Central memory CD8-positive, alpha-beta T cell (primary cell): ENCODE measurements at places on chromosomes 11 and 22.
A peak's percentile ranks its signal among the peaks of the same experiment; 100 is the strongest.

DNA sequence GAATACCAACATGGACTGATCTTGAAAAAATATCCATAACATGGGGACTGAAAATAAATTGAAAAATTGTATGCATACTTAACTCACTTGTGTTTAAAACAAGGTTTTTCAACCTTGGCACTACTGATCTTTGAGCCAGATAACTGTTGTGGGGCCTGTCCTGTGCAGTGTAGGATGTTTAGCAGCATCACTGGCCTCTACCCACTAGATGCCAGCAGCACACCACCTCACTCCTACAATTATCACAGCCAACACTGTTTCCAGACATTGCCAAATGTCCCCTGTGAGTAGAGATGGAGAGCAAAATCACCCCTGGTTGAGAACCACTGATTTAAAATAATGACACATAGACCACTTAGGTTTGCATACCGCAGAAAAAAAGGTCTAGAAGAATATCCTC, 45.0 kb upstream of the SLC1A2 start:
- peaks cover 68% of the 10 kb centered on the region for H3K27me3 ChIP-seq
- no peaks in the 10 kb centered on the region for H3K36me3 ChIP-seq
- DNase-seq = no peak
- H3K27ac ChIP-seq = no peak overlapping the region

- H3K27me3 ChIP-seq = peaks cover 54% of the 10 kb centered on the region
- no peaks in the 10 kb centered on the region for H3K4me1 ChIP-seq
- no peak overlapping the region for H3K27ac ChIP-seq
- no peak overlapping the region for H3K4me3 ChIP-seq
- DNase-seq = no peak
These were observed 11.3 kb upstream of the EFCAB6 start for GRCh38 chr22:43823353-43823908.

GRCh38 chr11:134339756-134340155, 8.0 kb downstream of the GLB1L2 start:
- H3K27ac ChIP-seq = no peak overlapping the region
- no peak for DNase-seq
- no peak overlapping the region for H3K4me3 ChIP-seq
- H3K36me3 ChIP-seq = no peaks in the 10 kb centered on the region
- no peaks in the 10 kb centered on the region for H3K4me1 ChIP-seq

- peaks cover 58% of the 10 kb centered on the region for H3K36me3 ChIP-seq
- DNase-seq = no peak
- H3K4me1 ChIP-seq = no peaks in the 10 kb centered on the region
- H3K4me3 ChIP-seq = no peak overlapping the region
- H3K27me3 ChIP-seq = no peaks in the 10 kb centered on the region
These were observed 17.2 kb downstream of the RRM1 start for GRCh38 chr11:4111834-4112233.

- H3K27ac ChIP-seq = no peak overlapping the region
- H3K4me3 ChIP-seq = no peak overlapping the region
- no peaks in the 10 kb centered on the region for H3K36me3 ChIP-seq
- no peaks in the 10 kb centered on the region for H3K4me1 ChIP-seq
- H3K27me3 ChIP-seq = peaks cover 14% of the 10 kb centered on the region
These were observed 166.0 kb downstream of the KIRREL3 start for GRCh38 chr11:126834573-126834972.

GRCh38 chr11:119472856-119473222, 49.9 kb upstream of the THY1 start:
- H3K27ac ChIP-seq = no peak overlapping the region
- no peak overlapping the region for H3K4me3 ChIP-seq
- DNase-seq = no peak
- H3K4me1 ChIP-seq = no peaks in the 10 kb centered on the region

- no peaks in the 10 kb centered on the region for H3K36me3 ChIP-seq
- no peak for DNase-seq
- H3K27ac ChIP-seq = no peak overlapping the region
These were observed 120.5 kb downstream of the TEAD1 start for GRCh38 chr11:12794576-12795230.

GRCh38 chr11:73330569-73331093, 22.6 kb downstream of the ARHGEF17 start:
- no peaks in the 10 kb centered on the region for H3K27me3 ChIP-seq
- no peaks in the 10 kb centered on the region for H3K4me1 ChIP-seq
- no peak overlapping the region for H3K27ac ChIP-seq
- H3K36me3 ChIP-seq = peaks cover 2% of the 10 kb centered on the region
- no peak overlapping the region for H3K4me3 ChIP-seq

DNA sequence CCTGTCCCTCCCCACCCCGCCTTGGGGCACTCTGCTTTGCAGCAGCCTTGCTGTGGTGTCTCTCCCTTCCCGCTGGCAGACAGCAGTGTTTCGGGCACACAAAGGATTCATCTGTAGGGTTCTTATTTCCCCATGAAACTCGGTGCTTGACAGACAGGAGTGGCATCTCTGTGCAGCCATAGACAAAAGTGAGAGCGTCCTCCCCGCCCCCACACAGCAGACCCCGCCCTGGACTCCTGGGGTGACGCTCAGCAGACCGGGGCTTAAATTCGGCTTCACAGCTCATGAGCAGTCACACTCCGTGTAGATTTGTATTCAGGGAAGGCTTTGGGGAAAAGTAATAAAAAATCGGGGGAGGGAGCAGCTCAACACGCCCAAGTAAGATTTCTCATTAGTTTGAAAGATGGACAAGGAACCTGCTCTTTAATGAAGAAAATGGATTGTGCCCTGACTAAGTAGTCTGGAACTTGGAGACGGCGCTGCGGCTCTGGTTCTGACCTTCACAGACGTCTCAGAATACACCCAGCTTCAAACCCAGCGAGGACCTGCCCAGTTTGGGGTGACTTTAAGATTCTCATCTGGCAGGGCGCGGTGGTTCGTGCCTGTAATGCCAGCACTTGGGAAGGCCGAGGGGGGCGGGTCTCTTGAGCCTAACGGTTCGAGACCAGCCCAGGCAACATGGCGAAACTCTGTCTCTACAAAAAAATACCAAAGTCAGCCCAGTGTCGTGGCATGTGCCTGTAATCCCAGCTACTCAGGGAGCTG, 136.0 kb downstream of the CACNA1I start:
- H3K4me3 ChIP-seq = no peak overlapping the region
- no peak overlapping the region for H3K27ac ChIP-seq
- H3K4me1 ChIP-seq = no peaks in the 10 kb centered on the region

DNA sequence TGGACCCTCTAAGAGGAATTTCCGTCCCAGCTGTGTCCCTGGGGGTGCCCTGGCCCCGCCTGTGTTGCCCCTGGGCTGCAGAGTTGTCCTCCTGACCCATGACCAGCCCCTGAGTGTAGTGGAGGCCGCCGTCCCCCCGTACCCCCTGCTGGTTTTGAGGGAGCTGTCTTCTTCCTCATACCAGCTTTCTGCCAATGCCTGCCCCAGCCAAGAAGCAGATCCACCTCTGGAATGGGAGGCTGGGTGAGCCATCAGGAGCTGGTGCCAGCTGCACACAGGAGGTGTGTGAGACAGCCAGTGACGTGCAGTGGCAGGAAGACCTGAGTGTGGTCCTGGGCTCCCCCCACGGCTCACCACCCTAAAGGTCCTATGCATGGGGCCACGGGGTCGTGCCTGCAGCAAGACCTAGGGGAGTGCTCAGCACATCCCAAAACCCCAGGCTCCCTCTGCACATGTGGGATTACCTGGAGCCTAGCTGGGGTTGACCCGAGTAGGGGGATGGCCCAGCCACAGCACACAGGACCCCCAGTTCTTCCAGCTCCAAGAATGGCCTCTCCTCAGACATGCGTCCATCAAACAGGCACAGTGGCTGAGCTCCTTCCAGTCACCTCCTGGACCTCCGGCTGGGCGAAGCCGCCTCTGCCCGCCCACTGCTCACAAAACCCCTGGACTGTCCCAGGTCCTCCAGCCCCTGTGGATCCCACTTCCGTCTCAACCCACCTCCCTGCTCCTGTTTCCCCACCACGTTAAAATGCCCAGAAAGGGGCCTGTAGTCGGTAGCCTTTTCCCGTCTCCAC, 647.6 kb downstream of the BRD1 start:
- H3K27me3 ChIP-seq = peaks cover 23% of the 10 kb centered on the region
- no peak for DNase-seq
- no peak overlapping the region for H3K27ac ChIP-seq
- H3K4me3 ChIP-seq = no peak overlapping the region
- no peaks in the 10 kb centered on the region for H3K4me1 ChIP-seq

DNA sequence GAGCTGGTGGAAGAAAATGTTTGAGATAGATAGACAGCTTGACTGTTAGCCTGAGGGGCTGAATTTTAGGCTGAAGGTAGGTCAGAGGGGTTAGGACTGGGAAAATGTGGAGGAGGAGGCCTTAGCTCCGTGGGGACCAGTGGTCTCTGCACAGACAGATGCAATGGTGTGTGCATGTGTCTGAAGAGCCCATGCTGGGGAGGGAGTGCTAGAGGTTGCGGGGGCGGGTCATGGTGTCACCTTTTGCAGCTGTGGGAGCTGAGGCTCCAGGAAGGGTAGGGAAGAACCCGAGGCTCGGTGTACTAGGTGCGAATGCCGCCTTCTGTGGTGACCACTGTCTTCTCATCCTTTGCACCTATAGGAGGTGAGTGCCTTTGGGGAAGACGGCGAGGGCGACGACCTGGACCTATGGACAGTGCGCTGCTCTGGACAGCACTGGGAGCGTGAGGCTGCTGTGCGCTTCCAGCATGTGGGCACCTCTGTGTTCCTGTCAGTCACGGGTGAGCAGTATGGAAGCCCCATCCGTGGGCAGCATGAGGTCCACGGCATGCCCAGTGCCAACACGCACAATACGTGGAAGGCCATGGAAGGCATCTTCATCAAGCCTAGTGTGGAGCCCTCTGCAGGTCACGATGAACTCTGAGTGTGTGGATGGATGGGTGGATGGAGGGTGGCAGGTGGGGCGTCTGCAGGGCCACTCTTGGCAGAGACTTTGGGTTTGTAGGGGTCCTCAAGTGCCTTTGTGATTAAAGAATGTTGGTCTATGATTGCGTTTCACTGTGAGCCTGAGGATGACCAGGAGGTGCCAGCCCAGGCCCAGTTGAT, 1.6 kb downstream of the SDF2L1 start:
- peak overlapping the region; percentile 72 for H3K4me3 ChIP-seq
- H3K36me3 ChIP-seq = peaks cover 22% of the 10 kb centered on the region
- peak overlapping the region; percentile 63 for H3K27ac ChIP-seq
- H3K4me1 ChIP-seq = peaks cover 31% of the 10 kb centered on the region

GRCh38 chr22:50027639-50028537, 15.3 kb upstream of the IL17REL start:
- H3K27me3 ChIP-seq = no peaks in the 10 kb centered on the region
- peaks cover 8% of the 10 kb centered on the region for H3K4me1 ChIP-seq
- no peak for DNase-seq
- peaks cover 4% of the 10 kb centered on the region for H3K36me3 ChIP-seq
- H3K27ac ChIP-seq = peak overlapping the region; percentile 70

DNA sequence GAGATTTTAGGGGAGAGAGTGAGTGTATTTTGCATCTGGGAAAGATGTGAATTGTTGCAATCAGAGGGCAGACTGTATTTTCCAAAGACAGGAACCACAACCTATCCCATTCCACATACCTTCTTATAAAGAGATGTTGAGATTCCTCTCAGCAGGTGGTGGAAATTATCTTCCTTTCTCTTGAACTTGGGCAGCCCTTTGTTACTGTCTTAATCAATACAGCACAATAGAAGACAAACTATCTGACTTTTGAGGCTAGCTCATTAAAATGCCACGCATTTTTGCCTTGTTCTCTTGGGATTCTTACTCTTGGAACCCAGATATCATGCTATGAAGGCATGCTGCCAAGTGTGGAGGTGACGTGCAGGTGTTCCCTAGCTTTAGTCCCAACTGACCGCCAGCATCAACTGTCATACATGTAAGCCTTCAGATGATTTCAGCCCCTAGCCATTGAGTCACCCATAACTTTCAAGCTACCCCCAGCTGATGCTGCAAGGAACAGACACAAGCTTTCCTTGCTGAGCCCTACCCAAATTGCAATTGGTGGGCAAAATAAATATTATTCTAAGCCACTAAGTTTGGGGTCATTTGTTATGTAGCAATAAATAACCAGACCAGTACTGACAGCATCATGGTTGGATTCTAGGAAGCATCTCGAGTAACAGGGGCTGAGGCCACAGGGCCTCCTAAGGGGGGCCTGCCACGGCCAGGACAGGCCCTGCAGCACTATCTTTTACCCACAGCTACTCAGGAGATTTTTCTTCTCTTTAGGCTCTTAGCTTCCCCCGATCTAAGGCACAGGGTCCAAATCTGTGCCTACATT, 63.0 kb downstream of the RPL27A start:
- no peaks in the 10 kb centered on the region for H3K4me1 ChIP-seq
- H3K36me3 ChIP-seq = no peaks in the 10 kb centered on the region
- no peak overlapping the region for H3K4me3 ChIP-seq
- H3K27me3 ChIP-seq = peaks cover 50% of the 10 kb centered on the region

GRCh38 chr22:20290045-20290392, 21.9 kb upstream of the RTN4R start:
- no peak overlapping the region for H3K27ac ChIP-seq
- H3K36me3 ChIP-seq = peaks cover 3% of the 10 kb centered on the region
- peaks cover 7% of the 10 kb centered on the region for H3K27me3 ChIP-seq

DNA sequence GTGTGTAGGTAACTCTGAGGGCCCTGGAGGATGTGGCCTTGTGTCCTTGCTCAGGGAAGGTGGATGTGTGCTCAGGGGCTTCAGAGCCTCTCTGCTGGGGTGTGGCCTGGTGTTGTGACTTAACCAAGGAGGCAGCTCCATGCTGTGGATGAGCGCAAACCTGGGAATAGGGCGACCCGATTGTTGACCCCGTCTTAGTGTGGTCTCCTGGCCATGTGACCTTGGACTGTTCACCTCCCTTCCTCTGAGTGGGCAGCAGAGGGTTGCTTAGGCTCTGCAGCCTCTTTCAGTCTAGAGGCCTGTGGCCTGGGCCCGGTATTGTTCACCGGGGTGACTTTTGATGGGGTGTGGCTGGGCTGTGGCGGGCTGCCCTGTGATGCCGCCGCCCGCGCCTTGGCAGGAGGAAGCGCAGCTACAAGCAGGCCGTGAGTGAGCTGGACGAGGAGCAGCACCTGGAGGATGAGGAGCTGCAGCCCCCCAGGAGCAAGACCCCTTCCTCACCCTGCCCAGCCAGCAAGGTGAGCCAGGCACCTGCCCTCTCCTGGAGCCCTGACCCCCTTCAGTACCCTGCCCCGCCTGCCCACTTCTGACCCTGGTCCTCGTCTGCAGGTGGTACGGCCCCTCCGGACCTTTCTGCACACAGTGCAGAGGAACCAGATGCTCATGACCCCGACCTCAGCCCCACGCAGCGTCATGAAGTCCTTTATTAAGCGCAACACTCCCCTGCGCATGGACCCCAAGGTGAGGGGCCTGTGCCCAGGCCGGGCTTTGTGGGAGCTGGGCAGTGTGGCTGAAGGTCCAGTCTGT, 16.7 kb downstream of the INCENP start:
- H3K27ac ChIP-seq = peak overlapping the region; percentile 16
- peak; percentile 11 for DNase-seq
- no peak overlapping the region for H3K4me3 ChIP-seq
- H3K27me3 ChIP-seq = no peaks in the 10 kb centered on the region
